Inflammatory macrophage (primary cell): ENCODE measurements at places on chromosomes 3 and 15.
A peak's percentile ranks its signal among the peaks of the same experiment; 100 is the strongest.

- no peak for DNase-seq
Observed at GRCh38 chr3:149581681-149582370, 76.0 kb downstream of the WWTR1 start.

DNA sequence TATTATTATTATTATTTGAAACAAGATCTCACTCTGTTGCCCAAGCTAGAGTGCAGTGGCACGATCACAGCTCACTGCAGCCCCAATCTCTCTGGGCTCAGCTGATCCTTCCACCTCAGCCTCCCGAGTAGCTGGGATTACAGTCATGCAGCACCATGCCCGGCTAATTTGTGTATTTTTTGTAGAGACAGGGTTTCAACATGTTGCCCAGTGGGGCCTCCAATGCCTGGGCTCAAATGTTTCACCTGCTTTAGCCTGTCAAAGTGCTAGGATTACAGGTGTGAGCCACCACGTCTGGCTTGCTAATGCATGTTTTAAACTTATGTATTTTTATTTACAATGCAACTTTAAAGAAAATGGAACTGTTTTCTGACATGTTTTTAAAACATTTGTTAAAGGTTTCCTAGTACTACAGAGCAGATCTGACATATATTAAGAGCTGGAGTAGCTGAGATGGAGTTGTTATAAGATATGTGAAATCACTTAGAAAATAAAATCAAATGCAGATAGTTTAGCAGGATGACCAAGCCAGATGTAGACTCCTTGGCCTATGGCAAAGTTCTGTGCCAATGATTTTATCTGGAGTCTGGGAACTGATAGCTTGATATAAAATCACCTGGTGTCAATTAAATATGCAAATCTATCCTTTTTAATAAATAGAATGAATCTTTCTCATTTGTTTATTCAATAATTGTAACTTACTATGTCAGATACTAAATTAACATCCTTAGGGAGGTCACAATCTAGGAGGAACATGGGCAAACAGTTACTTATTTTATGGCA is 310.1 kb upstream of the NAALADL2 start:
- DNase-seq = no peak

DNA sequence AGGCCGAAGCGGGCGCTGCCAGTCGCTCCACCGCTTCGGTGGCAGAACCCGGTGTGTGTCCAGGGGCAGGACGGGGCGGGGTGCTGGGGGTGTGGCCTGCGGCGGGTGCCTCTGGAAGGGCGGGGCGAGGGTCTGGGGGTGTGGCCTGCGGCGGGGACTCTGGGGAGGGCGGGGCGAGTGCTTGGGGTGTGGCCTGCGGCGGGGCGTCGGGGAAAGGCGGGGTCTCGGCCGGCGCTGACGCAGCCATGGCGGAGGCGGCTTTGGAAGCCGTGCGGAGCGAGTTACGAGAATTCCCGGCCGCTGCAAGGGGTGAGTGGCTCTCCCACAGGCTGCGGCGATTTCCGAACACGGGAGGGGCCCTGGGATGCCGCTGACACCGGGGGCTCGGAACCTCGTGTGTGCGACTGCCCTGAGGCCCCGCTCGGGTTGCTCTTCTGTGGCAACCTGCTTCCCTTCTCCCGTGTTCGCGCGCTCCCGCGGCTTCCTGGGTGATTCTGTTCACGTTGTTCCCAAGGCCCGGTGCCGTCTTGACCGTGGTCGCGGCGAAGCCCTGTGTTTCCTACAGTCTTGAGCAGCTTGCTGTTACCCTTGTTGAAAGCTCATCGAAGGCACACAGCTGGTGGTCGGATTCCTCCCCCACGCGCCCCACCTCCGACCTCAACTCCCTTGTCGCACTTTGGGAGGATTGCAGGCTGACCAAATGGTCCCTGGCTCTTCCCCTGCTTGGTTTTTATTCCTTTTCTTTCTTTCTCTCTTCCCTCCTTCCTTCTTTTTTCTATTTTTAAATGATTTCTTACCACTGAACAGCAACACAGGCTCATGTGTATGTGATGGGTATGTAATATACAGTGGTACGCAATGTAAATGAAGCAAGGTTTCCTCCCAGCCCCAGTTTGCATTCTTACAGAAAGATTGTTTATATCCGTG is at the start of gene JMJD7:
Gene JMJD7 (plus strand): TSS at position 213 of the 927 bp plus-strand sequence. CDS start 33 bp downstream, at position 246.
- DNase-seq = peak; percentile 87

GRCh38 chr3:26807272-26807671 is 184.7 kb downstream of the LRRC3B start:
- no peak for DNase-seq

- no peak for DNase-seq
Observed at GRCh38 chr15:82910721-82911120, 41.8 kb downstream of the HOMER2 start.

DNA sequence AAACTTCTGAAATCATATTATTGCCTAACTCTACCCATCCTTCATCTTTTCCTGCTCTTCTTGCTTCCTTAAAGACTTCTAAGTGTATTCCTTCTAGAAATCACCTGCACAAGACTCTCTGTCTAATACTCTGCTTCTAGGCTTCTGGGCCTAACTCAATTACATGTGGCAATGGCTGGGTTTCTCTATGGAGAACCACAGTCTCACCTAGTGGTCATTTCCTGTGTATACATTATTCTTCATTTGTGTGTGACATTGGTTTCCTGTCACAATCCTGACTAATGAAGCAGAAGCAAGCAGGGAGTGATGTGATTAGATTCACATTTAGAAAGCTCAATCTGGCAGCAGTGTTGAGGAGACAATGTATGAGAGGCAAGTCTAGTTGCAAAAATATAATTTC is 16.9 kb upstream of the CLDN1 start:
- DNase-seq = no peak

DNA sequence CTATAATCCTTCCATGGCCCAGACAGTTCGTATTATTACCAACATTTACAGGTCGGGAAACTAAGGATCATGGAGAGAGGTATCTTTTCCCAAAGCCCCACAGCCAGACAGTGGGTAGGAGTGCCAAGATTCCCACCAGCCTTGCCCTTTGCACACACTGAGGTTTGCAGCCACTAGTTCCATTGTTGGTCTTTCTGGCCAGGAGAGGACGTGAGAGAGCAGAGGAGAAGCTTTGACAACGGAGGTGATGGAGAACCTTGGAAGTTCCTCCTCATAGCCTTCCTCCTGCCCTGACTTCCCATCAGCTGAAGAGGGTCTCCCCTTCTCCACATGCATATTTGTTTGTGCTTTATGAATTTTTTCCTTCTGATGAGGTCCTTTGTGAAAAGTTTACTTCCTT is 50.5 kb upstream of the PLCL2 start:
- DNase-seq = no peak

GRCh38 chr3:56800130-56800831 is 1.5 kb downstream of the ARHGEF3 start:
- DNase-seq = peak; percentile 49

DNA sequence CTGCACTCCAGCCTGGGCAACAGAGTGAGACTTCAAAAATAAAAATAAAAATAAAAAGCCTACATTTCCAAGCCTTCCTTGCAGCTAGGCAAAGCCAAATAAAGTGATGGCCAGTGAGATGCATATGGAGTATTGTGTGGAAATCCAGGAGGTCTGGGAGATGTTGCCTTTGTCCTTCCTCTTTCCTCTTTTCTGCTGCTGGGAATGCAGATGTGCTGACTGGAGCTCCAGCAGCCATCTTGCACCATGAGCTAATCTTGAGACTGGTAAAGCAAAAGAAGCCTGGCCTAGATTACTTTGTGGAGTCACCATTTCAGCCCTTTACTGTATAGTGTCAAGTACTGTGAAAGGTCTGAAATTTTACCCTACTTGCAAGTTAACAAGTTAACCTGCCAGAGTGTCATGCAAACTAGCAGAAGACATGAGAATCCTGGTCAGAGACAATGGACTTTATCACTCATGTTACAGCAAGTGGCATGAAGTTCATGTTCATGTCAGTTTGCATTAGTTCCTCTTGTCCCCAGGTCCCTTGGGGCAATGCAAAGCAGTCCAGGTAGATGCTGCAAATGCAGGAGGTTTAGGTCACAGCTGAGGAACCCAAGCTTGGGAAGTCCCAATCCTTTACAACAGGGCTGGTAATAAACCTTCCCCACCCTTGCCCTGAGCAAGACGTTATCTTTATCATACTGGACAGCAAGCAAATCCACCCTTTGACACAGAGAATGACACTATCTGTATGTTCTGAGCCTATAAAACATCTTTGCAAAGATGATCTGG is 103.1 kb downstream of the TLE3 start:
- DNase-seq = no peak

GRCh38 chr3:124860599-124860998 is 26.6 kb downstream of the ITGB5 start:
- peak; percentile 75 for DNase-seq

- DNase-seq = peak; percentile 79
Observed at GRCh38 chr15:92807971-92808571, 92.1 kb upstream of the CHD2 start.

GRCh38 chr3:72887705-72888545 is at the start of gene GXYLT2:
Gene GXYLT2 (plus strand): TSS chr3:72888046. CDS start chr3:72888234, 188 bp downstream.
- DNase-seq = no peak

- no peak for DNase-seq
Observed at GRCh38 chr3:97417-98258, 98.9 kb upstream of the CHL1 start.

DNA sequence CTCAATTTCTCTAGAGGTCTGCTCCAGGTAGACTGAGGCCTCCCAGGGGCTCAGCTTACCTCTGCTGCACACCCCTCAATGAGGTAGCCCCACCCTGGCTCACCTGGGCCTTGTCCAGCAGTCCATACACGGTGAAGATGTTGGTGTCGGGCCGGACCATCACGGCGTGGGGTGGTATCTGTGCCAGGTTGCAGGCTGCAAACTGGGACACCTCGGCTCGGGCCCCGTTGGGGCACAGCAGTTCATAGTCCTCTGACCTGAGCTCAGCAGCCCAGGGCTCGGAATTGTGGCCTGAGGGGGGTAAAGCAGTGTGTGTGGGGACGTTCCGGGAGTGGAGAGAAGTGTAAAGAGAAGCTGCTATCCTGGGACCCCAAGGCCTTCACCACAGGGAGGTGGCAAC is 23.2 kb downstream of the MELTF start:
- DNase-seq = no peak

GRCh38 chr15:78167227-78167888 is 18.2 kb downstream of the IDH3A start:
- no peak for DNase-seq

- no peak for DNase-seq
Observed at GRCh38 chr3:58952128-58952917, 97.5 kb downstream of the CFAP20DC start.

DNA sequence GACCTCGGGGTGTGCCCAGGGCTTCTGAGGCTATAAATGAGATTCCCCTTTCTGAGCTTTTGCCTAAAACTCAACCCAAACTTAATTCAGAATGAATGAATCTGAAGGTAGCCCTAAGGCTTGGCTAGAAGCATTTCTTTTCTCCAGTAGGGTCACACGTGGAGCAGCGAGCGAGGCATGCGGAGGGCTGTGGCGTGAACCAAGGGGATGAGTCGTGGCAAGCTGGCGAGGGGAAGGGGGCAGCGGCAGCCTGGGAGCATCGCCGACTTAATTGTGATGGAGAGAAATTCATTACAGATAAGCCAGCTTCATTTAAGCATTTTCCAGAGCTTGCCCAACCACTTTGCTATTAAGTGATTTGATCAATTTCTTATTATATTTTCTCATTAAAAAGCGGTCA is 79.9 kb downstream of the CHSY1 start:
- no peak for DNase-seq
